Stimulated activated CD8-positive, alpha-beta memory T cell treated with anti-CD3 and anti-CD28 coated beads, Interleukin-15, amount 100 ng/mL, for 1 hour (primary cell): ENCODE measurements at places on chromosomes 3 and 15.

- DNase-seq, result no peak
Measured at GRCh38 chr15:101293122-101293521, 1.9 kb downstream of the SNRPA1 start.

DNA sequence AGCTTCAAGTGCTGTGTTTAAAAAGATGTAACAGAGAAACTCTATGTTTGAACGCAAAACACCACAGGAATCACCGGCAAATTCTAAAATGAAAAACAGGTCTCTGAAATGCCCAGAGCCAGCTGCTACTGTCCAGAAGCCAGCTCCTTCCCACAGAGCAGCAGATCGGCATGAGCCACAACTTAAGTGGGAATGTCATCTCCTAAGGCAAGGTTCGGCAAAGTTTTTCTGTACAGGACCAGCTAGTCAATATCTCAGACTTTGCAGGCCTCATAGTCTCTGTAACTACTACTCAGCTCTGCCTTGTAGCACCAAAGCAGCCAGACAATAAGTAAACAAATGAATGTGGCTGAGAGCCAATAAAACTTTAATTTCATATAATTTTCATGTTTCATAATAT, 4.9 kb downstream of the PLOD2 start:
- no peak for DNase-seq

- no peak for DNase-seq
Measured at GRCh38 chr3:115961380-115961779, 338.1 kb downstream of the GAP43 start.

DNA sequence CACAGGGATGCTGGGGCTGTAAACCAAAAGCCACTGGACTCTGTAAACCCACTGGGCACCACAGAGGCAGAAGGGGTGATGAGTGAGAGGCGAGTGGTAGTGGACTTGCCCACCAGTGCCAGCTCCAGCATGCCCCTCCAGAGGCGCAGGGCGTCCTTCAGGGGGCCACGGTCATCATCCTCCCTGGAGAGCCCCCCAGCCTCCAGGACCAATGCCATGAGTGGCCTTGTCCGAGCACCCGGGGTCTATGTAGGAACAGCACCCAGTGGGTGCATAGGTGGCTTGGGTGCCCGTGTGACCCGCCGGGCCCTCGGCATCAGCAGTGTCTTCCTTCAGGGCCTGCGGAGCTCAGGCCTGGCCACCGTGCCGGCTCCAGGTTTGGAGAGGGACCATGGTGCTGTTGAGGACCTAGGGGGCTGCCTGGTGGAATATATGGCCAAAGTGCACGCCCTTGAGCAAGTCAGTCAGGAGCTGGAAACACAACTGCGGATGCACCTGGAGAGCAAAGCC, at the start of gene BFSP2:
TSS of gene BFSP2 (plus strand) at position 51 of the 510 bp plus-strand sequence. CDS start at position 79, 28 bp downstream.
- DNase-seq, result no peak

DNA sequence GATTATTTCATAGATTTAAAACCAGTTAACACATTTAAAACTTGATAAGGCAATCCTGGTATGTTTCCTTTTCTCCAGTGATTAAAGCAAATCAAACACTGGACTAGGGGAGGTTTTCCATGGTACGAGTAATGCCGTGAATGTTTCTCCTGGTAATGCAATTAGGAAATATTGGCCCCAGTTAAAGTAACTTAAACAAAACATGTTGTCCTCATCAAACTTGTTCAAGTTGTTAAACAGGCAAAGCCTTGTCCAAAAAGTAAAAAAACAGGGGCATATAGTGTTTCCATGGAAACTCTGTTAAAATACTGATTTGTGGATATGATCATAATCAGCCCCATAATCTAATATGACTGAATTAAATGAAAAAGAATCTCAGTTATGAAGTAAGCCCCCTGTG, 13.1 kb upstream of the LRTM1 start:
- no peak for DNase-seq

DNA sequence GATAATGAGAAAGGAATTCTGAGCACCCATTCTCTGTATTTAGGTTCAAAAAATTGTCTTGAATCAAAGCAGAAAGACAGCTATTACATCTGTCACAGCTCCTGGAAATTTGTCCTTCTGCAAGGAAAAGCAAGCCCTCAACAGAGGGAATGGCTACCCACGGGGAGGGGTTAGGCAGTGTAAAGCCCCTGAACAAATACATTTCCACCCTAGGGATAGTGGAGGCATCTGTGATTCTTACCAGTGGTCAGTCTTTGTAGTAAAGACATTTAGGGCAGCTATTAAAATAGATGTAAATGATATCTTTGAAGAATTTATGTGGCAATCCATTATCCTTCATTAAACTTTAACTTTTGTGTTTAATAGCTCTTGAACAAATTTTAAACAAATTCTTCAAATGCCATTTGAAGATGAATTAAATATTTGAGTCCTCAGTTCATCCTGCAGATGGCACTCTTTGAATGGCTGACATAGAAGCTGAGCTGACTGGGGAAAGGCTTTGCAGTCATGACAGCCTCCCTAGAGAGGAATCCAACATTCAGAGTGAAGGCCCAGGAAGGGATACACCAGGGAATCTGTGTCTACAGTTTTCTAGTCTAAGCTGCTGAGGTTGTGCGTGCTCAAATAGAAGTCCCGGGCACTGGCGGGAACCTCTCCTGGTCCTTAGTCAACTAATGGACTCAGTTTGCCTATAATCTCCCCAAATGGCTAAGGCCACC, 359.7 kb upstream of the ROPN1 start:
- DNase-seq, result no peak

- DNase-seq, result no peak
Measured at GRCh38 chr3:30496066-30496966, 110.1 kb upstream of the TGFBR2 start.

- peak; percentile 32 for DNase-seq
Measured at GRCh38 chr15:43133430-43134156, at the start of gene TMEM62. Gene TMEM62, plus strand, starts transcription at chr15:43133586. Its CDS starts 217 bp downstream, at chr15:43133803.

DNA sequence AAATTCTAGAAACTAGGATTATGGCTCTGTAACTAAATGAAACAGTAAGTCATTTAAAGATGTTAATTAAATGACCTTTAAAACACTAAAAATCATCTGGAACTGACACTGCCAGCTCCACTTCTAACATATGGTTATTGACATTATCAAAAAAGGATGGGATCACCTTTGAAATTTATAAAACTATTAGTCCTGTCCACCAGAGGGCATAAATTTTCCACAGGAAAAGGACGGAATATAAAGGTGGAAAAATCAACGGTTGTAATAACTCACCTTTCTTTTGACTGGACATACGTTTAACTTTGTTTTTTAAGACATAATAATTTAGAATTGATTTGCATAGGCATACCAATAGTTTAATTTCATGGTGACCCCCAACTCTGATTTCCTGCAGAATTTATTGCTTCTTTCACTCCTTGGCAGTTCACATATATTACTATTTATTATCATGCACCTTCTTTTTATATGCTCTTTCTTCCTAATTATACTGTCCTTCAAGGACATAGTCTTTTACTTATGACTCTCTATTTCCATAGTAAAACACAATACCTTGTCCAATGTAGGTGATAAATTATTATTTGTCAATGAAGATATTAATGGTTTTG, 345.7 kb downstream of the CADM2 start:
- no peak for DNase-seq

GRCh38 chr3:183158551-183159006, 4.0 kb downstream of the LAMP3 start:
- DNase-seq, result no peak

DNA sequence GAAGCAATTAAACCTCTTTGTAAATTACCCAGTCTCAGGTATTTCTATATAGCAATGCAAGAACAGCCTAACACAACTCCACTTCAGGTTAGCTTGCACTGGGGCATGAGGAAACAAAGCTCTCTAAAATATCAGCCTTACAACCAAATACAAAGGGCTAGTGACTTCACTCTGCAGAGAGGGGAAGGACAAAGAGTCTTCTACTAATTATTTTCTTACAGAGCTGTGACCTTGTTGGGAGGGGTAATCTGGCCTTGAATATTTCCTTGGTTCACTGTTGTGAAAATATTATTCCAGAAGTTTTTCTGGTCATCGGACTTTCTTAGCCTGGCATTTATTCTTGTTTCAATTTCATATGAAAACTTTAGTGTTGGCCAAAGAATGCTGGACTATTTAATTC, 334.4 kb upstream of the CTNNB1 start:
- DNase-seq, result no peak

GRCh38 chr3:26082911-26083310, 293.0 kb downstream of the OXSM start:
- DNase-seq, result no peak

DNA sequence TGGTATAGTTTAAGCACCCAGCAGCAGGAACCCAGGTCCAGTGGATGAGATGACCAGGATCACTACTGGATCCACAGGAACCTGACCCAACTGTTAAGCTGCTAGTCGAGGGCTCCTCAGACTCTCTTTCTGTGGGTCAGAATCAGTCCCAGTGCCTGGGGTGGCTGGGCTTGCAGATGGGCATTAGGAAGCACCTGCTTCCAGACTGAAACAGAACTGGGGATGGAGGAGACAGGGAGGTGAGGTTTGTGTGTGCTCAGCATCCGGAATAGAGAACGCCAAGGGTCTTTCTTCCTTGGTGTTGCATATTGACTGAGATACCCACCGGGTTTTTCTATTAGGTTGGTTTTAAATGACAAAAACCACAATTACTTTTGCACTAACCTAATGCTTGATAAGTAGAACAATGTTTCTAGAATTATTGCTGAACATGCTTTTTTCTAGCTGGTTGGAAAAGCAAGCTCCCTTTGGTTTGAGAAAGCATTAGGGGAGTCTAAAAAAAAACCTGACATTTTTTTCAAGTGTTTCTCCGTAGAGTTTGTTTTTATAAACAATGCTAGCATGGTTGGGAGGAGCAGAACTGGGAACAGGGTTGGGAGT, 779 bp downstream of the ST3GAL6 start:
- no peak for DNase-seq

- no peak for DNase-seq
Measured at GRCh38 chr3:162799910-162800309, 1303.3 kb downstream of the OTOL1 start.

- DNase-seq, result no peak
Measured at GRCh38 chr15:80459380-80459779, 55.2 kb downstream of the ARNT2 start.

GRCh38 chr15:38252481-38253350, at the start of gene SPRED1:
Gene SPRED1, plus strand, starts transcription at chr15:38252836. Its CDS starts 350 bp downstream, at chr15:38253186.
- DNase-seq, result no peak

DNA sequence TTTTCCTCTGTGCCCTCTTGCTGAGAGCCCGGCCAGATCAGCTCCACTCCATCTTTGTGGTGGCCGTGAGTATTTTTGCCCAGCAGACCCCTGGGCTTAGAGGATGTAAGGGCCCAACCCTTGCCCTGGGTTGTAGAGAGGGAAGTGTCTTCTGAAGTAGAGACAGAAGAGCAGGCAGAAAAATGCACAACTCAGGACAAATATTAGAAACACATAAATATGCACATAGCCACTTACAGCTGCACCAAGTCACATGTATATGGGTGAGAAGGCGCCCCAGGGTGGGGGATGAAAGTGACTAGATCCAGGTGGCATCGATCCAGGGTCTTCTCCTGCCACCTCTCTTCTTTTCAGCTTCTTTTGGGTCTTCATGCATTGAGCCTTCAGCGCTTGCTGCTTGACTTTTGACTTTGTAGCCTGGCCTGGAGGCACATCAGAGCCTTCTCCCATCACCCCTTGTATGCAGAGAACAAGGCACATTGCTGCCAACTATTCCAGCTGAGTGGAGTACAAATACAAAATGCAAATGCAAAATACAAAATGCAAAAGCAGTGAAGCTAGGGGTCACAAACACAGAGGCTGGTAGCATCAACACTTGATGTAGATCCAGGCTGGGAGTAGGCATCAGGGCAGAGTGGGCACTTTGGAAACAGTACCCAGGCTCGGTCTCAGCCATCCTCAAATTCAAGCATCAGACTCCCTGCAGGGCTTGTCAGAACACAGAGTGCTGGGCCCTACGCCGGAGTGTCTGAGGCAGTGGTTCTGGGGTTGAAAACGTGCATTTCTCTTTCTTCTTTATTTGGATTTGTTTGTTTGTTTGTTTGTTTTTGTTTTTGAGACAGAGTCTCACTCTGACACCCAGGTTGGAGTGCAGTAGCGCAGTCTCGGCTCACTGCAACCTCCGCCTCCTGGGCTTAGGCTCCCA, 133.0 kb downstream of the ASB7 start:
- no peak for DNase-seq

DNA sequence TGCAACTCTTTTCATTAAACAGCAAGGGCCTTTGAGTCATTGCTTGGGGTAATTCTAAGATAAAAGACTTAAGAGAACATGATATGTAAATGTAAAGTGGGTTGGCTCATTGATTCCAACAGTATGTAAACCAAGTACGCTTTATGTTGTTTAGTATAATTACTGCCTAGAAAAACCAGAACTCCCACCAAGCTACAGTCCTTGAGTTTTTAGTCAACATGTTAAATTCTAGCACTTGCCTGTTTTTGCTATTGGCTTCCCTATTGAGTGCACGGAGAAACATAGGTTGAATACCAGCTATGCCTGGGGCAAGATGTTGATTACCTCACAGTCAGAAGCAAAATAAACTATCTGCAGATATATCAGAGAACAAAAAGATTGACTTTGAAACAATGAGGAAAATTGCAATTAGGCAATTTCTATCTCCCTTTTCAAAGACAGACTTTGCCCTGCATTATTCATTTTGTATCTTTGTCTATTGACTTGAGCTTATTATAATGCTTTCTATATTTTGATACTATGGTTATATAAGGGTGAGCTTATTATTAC, 179.3 kb downstream of the ZPLD1 start:
- no peak for DNase-seq

DNA sequence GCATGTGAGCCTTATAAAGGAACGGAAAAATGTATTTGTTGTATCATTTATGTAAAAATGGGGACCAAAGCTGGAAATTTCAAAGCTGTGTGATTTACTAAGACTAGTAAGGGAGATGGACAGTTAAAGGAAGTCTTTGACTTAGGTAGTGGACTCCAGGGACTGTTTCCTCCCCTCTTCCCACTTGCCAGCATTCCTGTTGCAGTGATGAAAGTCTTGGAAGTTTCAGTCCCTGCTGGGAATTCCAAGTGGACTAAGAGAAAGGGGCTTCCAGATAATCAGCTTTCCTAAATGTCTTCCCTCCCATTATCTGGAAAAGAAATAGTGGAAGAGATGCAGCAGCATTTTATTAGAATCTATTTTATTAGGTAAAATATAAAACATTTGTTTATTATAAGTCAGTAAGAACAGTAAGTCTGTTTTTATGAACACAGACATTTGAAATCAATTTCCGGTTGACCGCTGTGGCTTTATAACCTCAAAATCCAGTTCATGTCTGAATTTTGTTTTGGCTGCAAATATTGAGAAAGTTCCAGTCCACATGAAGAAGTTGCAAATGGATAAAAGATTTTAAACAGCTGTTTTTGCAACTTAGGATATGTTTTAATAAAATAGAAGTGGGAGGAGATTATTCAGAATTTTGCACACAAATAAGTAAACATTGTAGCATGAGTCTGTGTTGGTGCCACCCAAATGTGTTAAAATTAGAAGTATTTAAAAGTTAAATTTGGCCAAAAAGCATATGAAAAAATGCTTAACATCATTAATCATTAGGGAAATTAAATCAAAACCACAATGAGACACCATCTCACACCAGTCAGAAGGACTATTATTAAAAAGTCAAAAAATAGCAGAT, 141.8 kb downstream of the IL20RB start:
- no peak for DNase-seq

GRCh38 chr15:50138391-50138790, 19.4 kb upstream of the ATP8B4 start:
- DNase-seq, result no peak

GRCh38 chr3:129233538-129233937, 15.9 kb upstream of the COPG1 start:
- no peak for DNase-seq
